Inflammatory macrophage (primary cell): ENCODE measurements at places on chromosomes 1 and 21.
A peak's percentile ranks its signal among the peaks of the same experiment; 100 is the strongest.

DNA sequence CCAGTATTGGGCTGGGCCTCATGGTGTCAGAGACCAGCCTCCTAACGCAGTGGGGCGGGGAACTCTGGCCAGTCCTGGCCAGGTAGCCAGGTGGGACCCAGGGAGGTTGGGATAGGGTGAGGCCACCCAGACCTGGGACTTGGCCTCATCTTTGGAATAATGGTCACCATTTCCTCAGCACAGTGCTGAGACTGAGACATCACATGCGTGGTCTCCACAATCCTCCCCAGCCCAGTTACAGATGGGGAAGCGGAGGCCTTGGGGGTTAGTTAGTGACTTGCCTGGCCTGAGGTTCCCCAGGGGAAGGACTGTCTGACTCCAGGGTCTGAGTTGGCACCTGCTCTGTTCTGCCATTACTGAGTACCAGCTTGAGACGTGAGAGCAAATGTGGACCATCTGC, 77.9 kb upstream of the CASZ1 start:
- DNase-seq: no peak

- DNase-seq: peak; percentile 59
Measured at GRCh38 chr1:201241736-201242135, 41.6 kb upstream of the PKP1 start.

DNA sequence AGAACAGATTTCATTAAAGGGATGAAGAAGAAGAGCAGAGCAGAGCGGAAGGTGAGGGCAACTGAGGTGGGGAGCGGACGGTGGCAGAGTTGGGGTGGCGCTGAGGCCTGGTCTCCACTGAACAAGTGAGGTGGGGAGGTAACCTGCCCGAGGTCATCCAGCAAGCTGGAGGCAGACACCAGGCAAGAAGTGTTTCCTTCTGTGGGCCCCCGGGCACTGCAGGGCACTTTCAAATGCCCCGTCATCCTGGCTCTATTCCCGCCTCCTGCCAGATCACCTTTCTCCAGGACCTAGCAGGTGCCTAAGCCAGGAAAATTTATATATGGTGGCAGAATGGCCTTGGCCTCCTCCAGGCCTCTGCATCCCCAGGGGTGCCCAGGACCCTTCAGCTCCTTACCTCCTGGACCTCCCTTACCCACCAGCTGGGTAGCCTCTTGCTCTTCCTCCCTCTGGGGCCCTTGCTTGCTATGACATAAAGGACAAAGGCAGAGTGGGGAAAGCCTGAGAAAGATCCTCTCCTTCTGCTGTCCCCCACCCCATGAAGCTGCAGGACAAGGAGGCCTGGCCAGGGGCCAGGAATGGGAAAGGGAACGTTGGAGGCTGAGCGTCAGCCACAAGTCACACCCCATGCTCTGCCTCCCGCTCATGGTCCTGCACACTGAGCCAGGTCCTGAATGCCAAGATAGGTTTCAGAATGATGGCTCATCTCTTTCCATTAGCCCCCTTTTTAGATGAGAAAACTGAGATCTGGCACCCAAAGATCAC, 29.0 kb downstream of the VWA5B1 start:
- DNase-seq: no peak

DNA sequence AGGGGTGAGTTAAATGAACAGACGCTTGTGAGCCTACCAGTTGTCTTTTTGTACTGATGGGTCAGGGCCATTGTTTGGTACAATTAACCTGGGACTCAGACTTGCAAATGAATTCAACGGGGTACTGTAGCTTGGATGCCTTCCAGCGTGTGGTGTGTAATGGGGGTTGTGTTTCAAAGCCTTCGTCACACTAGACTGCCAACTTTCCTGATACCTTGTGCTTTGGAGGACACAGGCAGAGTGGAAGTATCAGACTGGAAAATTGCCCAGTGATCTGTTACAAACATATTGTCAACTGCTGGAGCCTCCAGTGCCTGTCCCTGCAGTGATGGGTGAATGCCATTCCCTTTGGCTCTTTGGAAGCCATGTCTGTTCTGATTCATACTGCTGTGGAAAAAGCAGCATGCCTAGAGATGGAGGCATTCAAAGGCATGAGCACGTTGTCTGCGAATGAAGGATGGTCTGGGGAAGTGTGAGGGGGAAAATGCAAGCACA, 384.5 kb downstream of the LMX1A start:
- no peak for DNase-seq

- DNase-seq: peak; percentile 60
Measured at GRCh38 chr1:67759066-67759465, 74.1 kb downstream of the GADD45A start.

GRCh38 chr1:161497961-161498360, 7.3 kb upstream of the FCGR2A start:
- DNase-seq: peak; percentile 31

- DNase-seq: peak; percentile 65
Measured at GRCh38 chr1:2548068-2548589, 8.0 kb upstream of the TNFRSF14 start.

DNA sequence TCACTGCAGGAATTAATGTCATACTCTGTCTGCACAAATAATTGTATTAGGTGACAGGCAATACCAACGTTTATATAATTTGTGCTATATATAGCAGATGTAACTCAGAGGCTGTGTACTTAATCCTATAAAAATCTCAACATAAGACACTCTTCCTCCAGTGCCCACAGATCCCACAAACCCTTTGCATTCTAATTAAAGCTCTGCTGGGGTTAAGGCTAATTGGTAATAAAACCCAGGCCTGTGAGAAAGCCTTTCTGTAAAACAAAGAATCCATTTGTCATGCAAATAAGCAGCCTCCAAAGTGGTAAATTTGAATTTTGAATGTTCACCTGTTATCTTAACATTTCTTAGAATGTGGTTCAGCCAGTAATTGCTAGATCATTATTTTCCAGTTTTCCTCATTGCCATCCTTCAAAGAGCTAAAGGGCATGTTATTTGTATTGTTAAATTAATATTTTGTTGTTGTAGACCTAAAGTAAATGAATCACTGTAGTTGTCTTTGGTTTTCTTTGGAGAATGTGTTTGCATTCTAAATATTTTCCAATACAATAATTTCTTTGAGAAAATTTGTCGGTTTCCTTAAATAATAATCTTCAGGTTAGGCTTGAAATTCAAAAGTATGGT, 46.3 kb upstream of the PRDX6 start:
- no peak for DNase-seq

DNA sequence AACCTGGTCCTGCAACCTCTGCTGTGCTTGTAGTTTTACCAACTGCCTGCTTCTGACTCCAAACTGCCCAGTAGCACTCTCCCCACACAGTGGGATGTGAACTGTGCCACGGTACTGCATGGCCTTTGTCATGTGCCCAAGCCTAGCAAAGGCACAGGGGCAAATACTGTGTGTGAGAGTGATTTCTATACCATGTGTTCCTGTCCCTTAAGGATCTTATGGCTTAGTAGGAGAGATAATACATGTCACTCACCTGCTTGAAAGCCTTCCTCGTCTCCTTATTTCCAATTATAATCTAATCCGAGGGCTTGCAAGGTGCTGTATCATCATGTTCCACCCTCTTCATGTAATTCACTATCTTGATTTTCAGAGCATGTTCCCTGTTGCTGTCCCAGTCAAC, 51.3 kb downstream of the UBE4B start:
- DNase-seq: no peak

DNA sequence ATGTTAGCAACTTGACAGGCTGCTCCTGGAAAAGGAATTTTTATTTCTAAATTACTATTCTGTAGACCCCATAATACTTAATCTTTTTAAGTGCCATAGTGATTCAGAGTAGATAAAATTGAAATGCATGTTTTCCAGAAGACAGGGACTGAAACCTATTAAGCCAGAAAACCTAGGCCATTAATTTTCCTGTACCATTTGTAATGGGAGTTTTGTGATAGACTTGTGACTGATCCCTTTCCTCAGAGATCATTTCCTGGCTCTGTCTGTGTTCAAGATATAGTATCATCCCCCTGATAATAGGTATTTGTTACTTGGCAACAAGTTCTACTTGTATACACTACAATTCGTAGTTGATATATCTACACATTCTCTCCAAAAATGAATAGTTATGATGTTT, 1609.8 kb downstream of the AMY1C start:
- no peak for DNase-seq

- no peak for DNase-seq
Measured at GRCh38 chr1:109610609-109611307, 8.7 kb downstream of the GNAT2 start.

- DNase-seq: no peak
Measured at GRCh38 chr1:187924252-187924651, 1095.5 kb downstream of the PLA2G4A start.

- no peak for DNase-seq
Measured at GRCh38 chr1:223543560-223543959, 121.9 kb downstream of the CAPN8 start.

DNA sequence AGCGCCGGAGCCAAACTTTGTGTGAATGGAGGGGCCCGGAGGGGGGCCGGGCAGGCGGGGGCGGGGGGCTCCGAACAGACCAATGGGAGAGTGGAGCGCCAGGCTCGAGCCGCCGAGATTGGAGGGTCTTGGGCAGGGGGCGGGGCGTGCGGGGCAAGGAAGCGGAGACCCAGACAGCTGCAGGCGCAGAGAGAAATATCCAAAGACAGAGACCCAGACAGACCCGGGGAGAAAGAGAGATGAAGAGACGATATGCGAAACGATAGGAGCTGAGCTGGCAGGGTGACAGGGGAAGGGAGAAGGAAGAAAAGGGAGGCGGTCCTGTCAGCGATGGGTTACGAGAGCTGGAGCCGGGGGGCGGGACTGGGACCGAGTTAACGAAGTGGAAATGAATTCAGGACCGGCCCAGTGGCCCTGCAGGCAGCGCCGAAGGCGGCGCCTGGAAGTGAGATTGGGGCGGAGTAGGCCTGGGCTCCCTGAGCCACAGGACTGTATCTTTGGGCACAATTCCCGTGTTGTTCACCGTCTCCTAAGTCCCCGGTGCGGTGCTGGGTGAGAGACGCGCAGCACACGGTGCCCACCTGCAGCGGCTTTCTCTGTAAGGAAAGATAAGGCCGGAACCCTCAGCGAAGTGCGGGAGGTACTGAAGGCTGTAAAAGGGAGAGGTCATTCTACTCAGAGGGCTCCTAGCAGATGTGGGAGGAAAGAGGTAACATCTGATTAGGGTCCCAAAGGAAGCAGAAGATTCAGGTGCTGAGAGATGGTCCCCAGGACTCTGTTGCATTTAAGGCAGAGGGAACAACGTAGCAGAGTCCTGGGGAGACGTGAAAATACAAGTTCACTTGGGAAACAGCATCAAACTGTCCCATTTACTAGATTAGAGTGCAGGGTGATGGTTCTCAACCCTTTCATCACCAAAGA, 543 bp upstream of the KCNJ10 start:
- peak; percentile 61 for DNase-seq

DNA sequence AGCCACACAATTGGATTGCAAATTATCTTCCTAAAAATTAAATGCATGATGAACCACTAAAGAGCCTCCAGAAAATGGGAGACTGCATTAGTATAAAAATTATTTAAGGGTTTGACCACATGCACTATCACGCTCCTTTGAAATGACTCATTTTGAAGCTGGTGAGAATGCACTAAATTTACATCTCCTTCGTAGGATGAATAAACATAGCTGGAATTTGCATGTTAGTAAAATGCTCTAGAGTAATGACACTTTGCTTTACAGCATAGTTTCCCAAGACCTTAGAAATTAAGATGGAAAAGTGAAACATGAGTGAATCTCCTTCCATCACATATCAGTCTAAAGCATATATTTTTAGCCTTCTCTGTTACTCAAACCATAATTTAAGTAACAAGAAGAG, 2.4 kb downstream of the PLPPR4 start:
- DNase-seq: no peak

DNA sequence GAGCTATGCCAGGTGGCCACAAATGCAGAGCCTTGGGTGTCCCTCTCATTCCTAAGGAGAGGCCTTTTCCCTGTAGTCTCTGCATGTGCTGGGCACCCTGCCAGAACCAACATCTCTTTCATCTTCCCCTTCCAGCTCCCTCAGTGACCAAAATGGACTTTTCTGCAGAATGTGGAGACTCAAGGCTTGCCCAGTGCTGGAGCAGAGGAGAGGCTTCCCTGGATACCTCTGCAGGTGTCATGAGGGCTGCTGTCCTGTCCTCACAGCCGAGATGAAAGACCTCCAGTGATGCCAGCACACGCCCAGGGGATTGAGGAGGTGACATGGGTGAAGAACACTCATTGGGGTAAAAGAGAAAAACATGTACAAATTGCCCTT, 347.0 kb upstream of the AJAP1 start:
- no peak for DNase-seq

GRCh38 chr1:54001591-54001990, 16.4 kb downstream of the LDLRAD1 start:
- no peak for DNase-seq

GRCh38 chr1:173276922-173277800, 70.0 kb upstream of the TNFSF4 start:
- no peak for DNase-seq

GRCh38 chr1:160781914-160782689, 13.9 kb upstream of the LY9 start:
- peak; percentile 40 for DNase-seq

DNA sequence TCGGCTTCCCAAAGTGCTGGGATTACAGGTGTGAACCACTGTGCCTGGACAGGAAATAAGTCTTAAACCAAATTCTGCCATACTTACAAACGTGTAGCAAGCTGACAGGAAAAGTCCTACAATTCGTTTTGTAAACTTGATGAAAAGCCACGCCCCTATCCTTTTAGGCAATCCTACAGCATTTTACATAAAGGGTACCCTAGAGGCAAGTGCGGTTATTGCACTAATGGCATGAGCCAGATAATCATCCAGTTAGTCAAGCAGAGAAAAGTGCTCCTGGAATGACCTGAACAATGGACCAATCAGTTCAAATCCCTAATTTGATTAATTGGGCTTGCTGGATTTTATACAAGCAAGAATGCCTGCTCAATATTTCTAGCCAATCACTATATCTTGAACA, 338.2 kb downstream of the KIF26B start:
- peak; percentile 51 for DNase-seq

GRCh38 chr1:37776946-37777516, 12.1 kb upstream of the EPHA10 start:
- DNase-seq: no peak

- no peak for DNase-seq
Measured at GRCh38 chr1:245856944-245857531, 650.0 kb downstream of the SMYD3 start.

DNA sequence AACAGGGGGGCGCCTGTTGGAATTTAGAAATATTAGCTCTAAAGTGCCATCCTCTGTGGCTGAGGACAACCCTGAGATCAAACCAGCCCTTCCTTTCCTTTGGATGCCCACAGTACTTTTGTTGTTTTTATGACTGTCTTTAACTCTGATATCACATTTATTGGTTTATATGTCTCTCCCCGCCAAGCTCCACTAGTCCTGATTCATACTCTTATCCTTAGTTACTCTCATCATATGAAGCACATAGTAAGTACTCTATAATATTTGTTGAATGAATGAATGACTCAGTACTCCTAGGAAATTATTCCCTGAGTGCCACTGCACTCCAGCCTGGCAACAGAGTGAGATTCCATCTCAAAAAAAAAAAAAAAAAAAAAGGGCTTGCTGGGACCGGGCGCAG, 22.6 kb upstream of the NRDC start:
- DNase-seq: no peak

- DNase-seq: no peak
Measured at GRCh38 chr1:5620418-5620817, 371.8 kb downstream of the NPHP4 start.
